AG20443 (cell line): ENCODE measurements at places on chromosomes 5 and 9.

GRCh38 chr5:150181027-150181426, 8.8 kb upstream of the SLC6A7 start:
- DNase-seq: no peak

GRCh38 chr5:97150401-97150800, 8.0 kb upstream of the LIX1 start:
- DNase-seq: no peak

DNA sequence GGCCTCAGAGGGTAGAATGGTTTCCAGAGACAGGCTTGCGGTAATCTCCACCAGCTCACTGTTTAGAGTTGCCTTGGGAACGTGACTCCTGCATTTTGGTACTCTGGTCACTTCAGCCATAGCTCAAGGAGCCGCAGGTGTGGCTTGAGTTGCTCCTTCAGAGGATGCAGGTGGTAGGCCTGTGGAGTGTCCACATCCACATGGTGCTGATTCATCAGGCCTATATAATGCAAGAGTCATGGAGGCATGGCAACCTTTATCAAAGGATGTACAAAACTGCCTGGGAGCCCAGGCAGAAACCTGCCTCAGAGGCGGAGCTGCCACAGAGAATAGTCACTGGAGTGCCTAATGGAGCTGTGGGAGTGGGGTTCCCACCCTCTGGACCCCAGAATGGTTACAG, 114.2 kb downstream of the ANXA1 start:
- no peak for DNase-seq

DNA sequence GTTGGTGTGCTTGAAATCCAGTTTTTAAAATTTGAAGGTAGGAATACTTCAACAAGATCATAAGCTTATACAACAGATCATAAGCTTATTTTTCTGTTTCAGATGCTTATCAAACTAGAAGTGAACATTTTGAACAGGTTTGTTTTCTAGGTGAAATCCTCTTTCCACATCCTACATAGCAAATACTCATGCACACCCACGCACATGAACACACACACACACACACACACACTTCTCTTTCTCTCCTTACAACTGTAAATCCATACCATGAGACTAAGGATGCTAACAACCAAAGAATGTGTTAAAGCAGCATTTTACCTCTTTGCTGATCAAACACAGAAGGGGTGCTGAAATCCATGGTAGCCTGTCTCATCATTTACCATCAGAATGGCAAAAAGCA, 592 bp downstream of the ANKRD55 start:
- DNase-seq: no peak

- DNase-seq: no peak
Observed at GRCh38 chr5:39668980-39669379, 244.2 kb upstream of the DAB2 start.

DNA sequence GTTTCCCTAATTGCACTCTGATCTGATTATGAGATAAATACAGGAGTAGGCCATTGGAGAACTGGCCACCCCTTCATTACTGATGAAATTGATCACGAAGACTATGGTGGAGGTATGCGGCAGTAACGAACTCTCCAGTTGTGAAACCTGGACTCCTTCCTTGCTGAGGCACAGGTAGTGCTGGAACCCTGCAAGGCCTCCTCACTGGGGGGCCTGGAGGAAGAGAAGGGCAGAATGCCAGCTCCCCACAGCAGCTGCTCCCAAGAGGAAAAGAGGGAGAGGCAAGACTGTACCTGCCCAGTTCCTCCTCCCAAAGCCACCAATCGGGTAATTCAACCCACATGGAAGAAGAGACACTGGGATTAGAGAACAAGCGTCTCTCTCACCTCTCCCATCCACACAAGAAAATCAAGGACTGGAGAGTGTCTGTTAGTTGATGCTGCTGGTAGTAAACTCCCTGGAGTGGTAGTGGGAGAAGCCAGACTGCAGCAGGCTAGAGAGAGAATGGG, 19.1 kb upstream of the TRIO start:
- no peak for DNase-seq

DNA sequence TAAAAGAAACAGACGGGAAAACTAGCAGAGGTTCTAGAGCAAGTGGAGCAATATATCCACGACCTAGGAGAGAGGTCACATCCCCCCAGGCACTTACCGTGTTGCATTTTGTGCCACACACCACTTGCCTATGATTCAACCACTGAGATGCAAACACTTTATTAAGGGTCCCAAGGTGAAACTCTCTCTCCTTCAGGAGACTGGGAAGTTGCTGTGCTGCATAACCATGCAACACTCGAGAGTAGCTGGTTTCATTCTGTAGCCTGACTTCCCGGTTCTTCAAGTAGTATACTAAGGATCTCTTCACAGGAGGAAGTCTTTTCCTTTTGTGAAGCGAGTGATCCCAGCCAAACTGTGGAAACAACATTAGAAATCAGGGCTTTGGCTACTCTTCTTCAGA, 1.6 kb downstream of the DCAF12 start:
- no peak for DNase-seq

- DNase-seq: no peak
Observed at GRCh38 chr9:129936222-129936621, 101.0 kb downstream of the USP20 start.

DNA sequence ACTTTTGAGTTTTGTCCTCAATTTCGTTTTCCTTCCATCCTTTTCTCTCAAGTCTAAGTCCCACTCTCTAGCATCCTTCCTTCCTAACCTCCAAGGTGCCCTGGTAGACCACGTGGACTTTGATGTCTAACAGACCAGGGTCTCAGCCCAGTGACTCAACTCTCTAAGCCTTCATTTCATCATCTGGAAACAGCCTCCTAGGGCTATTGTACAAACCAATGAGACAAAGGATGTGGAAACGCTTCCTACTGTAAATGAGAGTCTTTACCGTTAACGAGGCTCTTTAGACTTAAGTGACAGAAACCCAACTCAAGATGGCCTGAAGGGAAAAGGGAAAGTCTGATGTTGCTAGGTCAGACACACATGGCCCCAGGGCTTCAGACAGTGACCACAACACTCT, 49.2 kb upstream of the CPLX2 start:
- no peak for DNase-seq

DNA sequence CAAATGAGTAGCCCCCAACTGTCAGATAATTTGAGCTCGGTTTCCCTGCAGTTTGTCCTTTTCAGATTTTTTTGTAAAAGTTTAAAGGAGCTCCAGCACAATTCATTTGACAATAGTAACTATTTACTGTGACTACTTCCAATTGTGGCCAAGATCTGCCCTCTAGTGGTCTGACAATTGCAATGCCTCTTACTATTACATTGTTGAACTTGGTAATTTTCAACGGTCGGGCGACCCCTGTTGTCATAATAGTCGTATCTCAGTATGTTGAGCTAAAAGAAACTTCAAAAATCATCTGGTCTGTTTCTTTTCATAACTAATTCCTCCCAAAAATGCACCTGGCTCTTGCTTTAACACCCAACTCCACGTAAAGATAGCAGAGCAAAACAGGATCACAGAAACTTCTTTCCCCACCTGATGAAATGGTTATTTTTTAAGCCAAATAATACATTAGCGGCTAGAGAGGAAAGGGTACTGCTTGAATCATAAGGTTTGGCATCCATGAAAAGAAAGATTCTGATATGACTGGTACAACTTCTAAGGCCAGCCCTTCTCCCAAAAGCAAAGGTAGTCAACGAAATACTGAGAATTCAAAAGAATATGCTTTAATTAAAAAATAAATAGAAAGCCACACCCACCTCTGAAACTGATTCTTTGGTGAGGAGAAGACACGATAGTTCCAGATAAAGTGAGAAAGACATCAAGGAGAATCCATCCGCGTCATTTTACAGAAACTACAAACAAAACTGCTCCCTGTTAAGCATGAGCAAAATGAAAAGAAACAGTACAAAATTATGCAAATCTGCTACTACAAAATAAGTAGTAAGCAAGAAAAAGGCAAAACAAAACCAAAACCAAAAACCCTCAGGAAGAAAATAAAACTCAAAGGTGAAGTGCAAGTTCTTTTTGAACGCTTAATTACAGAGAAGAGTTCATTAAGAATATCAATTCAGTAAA, 76.9 kb upstream of the HTR4 start:
- DNase-seq: peak; percentile 77

DNA sequence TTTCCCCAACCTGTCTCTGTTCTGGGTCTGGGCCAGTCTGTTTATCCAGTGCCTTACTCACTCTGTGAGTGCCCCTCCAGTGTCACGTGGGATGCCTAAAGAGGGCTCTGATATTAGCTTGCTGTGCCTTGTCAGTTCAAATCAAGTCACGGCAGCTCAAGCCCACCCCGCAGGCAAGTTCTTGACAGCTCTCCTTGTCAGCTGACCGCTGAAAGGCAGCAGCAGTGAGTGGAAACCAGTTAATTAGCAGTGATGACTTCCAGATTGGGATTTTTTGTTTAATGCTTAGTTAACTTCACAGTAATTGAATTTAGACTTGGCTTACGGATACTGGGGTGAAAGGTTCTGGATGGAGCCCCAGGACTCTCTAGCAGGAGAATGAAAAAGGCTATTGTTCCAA, 210.1 kb downstream of the PSAT1 start:
- DNase-seq: no peak

DNA sequence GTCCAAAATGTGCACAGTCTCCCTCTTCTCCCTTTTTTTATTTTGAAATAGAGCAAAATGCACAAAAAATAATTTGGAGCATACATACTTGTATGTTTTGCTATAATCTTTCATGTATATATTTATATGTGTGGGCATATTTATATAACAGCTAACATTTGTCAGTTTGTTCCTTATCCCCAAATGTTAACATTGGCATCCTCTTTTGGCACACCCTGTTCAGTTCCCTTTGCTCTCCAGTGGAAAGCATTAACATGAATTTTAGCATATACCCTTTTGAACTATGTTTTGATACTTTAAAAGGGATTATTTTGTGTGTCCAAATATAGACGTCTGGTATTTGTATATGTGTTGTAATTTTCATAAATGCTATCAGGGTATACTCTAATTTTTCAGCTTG, 306.2 kb downstream of the ARHGAP26 start:
- no peak for DNase-seq

GRCh38 chr5:41057231-41057630, 13.9 kb downstream of the MROH2B start:
- no peak for DNase-seq

DNA sequence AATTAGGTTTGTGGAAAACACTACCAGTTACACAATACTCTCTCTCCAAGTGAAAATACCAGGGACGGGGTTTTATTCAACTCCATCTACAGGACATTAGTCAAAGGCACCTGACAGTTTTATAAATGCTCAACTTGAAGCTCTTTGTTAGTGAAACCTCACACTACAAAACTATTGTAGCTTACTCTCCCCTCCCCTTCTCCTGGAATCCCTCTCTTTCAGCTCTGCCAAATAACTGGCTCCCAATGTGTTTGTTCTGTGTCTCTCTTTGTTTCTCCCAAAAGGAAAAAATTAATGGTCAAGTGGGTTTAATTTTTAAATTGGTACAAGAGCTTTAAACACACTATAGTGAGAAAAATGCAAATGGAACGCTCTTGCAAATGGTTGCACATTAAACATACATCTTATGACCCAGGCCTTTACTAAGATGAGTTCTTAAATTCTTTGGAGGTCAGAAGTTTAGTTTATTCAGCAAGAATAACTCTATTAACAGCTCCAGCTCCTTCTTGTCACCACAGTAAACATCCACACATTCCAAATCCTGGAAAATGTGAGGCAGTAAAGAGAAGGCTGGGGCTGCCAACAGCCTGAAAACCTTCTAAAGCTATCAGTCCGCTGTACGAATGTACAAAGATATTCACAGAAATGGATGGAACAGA, 48.4 kb downstream of the ZNF608 start:
- no peak for DNase-seq

- no peak for DNase-seq
Observed at GRCh38 chr5:56616454-56617160, 198.7 kb upstream of the MAP3K1 start.

GRCh38 chr5:82859451-82860140, 217.6 kb downstream of the TMEM167A start:
- DNase-seq: no peak

DNA sequence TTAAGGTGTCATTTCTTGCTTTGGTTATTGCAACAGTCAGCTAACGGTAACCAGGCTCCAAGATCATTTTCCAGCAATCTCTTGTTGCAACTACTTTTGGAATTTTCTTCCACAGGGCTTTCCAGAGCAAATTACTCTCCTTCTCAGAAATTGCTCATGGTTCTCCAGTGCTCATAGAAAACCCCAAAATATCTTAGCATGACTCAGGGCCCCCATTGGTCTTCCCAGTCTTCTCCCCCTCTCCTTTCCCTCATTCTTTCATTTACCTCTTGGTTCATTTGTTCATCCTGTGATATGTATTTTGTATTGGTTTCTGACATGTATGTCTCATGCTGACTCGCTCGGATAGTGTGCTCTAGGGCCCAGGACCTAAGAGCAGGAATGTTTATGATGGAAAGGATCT, 35.6 kb downstream of the WWC1 start:
- peak; percentile 30 for DNase-seq

DNA sequence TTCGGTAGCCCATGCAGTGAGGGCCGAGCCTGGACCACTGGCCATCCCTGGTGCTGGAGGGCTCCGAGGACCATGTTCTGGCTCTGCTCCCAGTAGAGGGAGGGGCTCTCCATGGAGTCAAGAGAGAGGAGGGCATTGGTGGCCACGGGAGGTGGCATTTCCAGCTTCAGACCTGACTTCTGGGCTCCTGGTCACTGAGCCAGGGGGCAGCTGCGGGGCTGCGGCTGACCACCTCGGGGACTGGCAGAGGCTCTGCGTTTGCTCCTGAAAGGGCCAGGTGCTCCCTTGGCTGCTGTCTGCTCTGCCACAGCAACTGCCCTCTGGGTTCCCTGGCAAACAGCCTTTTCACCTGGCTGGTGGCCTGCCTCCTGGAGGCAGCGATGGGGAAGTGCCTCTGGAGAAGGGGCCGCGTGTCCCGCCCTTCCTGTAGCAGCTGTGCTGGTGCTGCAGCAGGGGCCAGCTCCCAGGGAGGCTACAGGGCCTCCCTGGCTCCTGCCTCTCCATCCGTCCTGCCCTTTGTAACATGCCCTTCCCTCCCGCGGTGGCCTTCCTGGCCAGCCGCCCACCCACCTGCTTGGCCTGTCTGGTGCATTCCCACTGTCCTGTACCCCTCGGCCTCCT, 144.6 kb downstream of the CACNA1B start:
- DNase-seq: peak; percentile 9

- DNase-seq: no peak
Observed at GRCh38 chr9:133477461-133477860, 1.4 kb downstream of the SLC2A6 start.

DNA sequence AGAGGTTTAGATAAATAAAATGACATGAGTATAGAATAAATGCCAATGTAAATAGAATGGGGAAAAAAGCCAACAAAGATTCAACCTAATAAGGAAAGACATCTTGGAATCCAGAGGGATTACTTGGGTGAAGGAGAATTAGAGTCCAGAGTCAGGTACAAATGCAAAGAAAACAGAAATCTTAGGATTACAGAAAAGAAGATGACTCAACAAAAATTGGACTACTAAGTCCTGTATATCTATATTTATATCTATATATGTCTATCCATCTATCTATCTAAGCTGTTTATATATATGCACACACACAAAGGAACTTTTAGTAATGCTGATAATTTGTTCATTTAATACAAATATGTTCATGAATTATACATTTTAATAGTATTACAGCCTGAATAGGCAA, 27.6 kb downstream of the FAM174A start:
- DNase-seq: no peak
